Activated CD4-positive, alpha-beta T cell treated with anti-CD3 and anti-CD28 coated beads for 4 hours (primary cell): ENCODE measurements at places on chromosomes 5 and 9.

- no peak for DNase-seq
Observed at GRCh38 chr5:37838933-37839341, 904 bp downstream of the GDNF start.

DNA sequence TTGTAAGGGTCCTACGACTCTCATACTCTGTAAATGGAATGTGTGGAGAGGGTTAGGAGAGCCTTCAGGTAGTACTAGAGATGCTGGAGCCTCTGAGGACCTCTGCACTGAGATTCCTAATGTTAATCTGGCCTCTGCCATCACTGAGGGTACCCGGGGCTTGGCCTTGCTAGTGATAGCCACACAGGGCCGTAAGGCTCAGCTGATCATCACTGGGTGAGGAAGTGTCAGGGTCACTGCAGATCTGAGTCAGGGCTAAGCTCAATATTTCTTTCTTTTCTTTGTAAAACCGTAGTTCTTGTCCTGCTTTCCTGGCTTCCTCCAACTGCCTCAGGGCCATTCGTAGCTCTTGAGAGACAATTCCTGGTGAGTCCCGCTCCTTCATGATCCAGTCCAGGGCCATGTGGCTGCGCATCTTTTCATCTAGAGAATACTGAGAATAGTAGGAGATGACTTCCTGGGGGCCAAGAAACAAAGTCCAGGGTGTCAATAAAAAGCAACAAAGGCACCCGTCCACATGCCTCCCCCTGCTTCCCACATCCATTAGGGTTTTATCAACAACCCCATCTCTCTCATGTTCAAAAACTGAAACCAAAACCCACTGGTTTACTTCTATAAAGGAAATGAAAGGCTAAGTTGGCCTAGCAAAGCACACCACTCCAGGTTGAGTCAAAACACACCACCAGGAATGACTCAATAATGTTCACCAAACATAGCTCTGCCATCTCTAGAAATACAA, 47.7 kb downstream of the LIX1 start:
- DNase-seq: no peak

DNA sequence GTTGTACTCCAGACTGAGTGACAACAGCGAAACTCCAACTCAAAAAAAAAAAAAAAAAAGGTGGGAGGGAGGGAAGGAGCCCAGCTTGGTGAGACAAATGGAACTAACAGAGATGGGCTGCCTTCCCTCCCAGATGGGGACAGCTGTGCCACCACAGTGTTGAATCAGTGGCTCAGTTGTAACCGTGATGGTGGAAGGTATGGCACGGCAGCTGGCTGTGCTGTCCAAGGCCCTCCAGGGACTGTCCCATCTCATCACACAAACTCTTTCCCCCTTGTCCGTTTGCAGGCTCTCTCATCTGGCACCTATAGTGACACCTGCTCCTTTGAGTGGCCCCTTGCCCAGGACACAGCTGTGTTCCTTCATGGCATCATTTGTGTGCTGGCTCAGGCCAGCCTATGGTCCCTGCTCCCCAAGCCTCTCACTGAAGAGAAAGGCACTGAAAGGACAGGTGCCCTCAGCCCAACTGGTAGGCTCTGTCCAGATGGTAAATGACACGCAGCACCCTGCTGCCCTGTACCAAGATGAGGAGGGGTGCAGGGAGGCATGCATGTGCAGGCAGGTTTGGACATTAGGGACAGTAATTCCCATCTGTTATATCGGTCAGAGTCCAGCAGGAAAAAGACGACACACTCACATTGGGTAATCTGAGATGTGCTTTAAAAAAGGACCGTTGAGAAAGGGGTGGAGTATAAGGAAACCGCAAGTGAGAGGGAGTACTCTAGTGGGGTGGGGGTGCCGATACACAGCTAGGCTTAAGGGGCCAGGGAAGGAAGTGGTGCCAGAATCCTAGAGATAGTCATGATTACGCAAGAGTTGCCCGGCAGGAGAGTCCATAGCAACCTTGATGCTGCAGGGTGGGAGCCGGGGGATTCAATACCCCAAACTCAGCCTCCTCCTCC, 4.3 kb downstream of the SMIM33 start:
- DNase-seq: no peak

DNA sequence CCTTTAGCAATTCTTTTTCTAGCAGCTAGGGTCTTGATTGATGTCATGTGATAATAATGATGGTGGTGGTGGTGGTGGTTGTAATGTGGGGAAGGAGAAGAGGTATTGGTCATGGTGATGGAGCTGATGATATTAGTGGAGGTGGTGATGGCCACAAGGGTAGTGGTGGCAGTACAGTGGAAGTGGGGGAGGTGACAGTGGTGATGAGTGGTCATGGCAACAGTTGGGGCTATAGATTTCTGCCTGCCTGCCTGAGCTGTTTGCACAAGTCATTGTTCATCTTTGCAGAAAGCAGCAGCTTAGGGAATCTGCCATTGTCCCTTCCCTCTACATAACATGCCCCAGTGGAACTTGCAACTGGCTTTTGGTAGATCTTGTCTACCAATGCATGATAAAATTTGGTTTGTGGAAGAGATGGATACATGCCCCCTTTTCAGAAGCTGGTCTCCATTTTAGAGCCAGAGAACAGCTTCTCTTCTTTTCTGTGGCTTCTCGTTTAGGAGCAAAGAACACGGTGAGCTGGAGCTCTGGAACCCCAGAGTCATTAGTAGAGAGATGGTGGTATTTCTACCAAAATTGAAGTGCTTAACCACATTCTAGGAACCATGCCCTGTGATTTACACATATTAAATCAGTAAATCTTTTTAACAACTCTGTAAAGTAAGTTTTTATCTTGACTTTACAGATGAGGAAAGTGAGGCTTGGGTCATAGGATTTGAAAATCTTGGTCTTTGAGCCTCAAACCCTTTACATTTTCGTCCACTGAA, 100.3 kb downstream of the AOPEP start:
- no peak for DNase-seq

- no peak for DNase-seq
Observed at GRCh38 chr5:168552146-168552545, 23.0 kb downstream of the FBLL1 start.
